Chondrocyte (in vitro differentiated cells): ENCODE measurements at places on chromosomes 4 and X.

GRCh38 chr4:132660181-132660580 is 488.9 kb upstream of the PCDH10 start:
- peaks cover 4% of the 10 kb centered on the region for H3K4me1 ChIP-seq
- H3K4me3 ChIP-seq: no peak overlapping the region
- H3K27me3 ChIP-seq: no peaks in the 10 kb centered on the region
- no peaks in the 10 kb centered on the region for H3K36me3 ChIP-seq
- no peak overlapping the region for H3K27ac ChIP-seq

- no peaks in the 10 kb centered on the region for H3K4me1 ChIP-seq
- DNase-seq: no peak
- H3K36me3 ChIP-seq: no peaks in the 10 kb centered on the region
- no peak overlapping the region for H3K4me3 ChIP-seq
- no peak overlapping the region for H3K27ac ChIP-seq
These were observed 56.2 kb downstream of the AWAT2 start for GRCh38 chrX:69993494-69993893.

GRCh38 chr4:82463221-82463620 is 32.8 kb downstream of the ENOPH1 start:
- no peaks in the 10 kb centered on the region for H3K27me3 ChIP-seq
- DNase-seq: no peak
- no peak overlapping the region for H3K4me3 ChIP-seq
- H3K36me3 ChIP-seq: peaks cover 6% of the 10 kb centered on the region

DNA sequence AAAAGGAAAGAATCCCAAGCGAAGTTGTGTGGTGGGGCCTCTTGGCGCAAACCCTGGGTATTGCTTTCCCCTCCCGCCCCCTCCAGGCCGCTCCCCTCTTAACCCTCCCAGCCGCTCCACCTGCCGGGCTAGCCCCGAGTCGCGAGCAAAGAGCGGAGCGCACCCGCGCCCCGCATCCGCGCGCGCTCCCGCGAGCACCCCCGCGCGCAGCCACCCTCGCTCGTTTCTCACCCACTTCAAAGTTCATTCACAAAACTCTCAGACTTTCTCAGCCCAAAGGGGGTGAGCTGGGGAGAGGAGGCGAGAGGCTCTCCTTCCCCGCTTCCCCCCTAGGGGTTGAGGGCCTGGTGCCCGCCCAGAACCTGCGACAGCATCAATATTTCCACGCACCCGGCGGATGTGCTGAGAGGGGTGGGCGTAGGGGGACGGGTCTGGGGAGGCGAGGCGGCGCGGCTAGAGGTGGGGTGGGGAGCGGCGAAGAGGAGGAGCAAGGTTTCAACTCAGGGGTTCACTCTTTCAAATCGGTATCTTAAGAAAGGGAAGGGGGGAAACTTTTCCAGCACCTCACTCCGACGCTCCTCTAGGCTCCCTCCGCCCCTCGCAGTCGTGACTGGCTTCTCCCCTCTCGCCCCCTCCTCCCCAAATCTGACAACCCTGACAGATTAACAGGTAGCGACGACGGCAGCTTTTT is 1.8 kb downstream of the MAML3 start:
- H3K36me3 ChIP-seq: no peaks in the 10 kb centered on the region
- H3K4me1 ChIP-seq: peaks cover 16% of the 10 kb centered on the region
- H3K4me3 ChIP-seq: peak overlapping the region; percentile 81
- no peak for DNase-seq

- H3K36me3 ChIP-seq: no peaks in the 10 kb centered on the region
- H3K27ac ChIP-seq: peak overlapping the region; percentile 72
- H3K4me1 ChIP-seq: peaks cover 30% of the 10 kb centered on the region
- H3K4me3 ChIP-seq: no peak overlapping the region
- no peak for DNase-seq
These were observed 71.7 kb downstream of the DDX60L start for GRCh38 chr4:168408620-168409019.
